LoVo (cell line): ENCODE measurements at places on chromosomes 7 and 10.
A peak's percentile ranks its signal among the peaks of the same experiment; 100 is the strongest.

GRCh38 chr7:121088870-121089269, 100.4 kb downstream of the CPED1 start:
- DNase-seq: no peak

GRCh38 chr10:106520698-106521097, 643.8 kb downstream of the SORCS1 start:
- DNase-seq: no peak

- DNase-seq: no peak
Observed at GRCh38 chr7:31046723-31047122, 5.4 kb upstream of the ADCYAP1R1 start.

DNA sequence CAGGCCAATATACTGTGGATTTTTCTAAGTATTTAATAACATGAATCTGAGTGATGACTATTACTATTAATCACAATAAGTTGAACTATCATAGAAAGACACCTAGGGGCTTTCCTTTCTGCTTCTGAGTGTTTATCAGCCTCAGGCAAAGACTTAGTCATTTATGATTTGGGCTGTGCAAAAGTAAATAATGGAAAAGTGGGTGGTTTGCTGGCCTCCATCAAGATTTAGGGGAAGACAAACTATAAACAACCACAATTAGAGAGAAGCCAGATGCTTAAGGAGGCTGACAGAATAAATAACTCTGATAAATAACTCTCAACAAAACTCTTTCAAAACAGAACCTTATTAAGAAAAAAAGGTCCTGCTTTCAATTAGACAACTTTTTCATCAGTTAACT, 64.7 kb downstream of the MACC1 start:
- no peak for DNase-seq

GRCh38 chr10:118783776-118784545, 29.2 kb upstream of the CACUL1 start:
- DNase-seq: no peak

GRCh38 chr10:114902151-114902550, 35.8 kb upstream of the TRUB1 start:
- DNase-seq: no peak

- DNase-seq: no peak
Observed at GRCh38 chr10:91146146-91146545, 74.3 kb upstream of the PCGF5 start.

DNA sequence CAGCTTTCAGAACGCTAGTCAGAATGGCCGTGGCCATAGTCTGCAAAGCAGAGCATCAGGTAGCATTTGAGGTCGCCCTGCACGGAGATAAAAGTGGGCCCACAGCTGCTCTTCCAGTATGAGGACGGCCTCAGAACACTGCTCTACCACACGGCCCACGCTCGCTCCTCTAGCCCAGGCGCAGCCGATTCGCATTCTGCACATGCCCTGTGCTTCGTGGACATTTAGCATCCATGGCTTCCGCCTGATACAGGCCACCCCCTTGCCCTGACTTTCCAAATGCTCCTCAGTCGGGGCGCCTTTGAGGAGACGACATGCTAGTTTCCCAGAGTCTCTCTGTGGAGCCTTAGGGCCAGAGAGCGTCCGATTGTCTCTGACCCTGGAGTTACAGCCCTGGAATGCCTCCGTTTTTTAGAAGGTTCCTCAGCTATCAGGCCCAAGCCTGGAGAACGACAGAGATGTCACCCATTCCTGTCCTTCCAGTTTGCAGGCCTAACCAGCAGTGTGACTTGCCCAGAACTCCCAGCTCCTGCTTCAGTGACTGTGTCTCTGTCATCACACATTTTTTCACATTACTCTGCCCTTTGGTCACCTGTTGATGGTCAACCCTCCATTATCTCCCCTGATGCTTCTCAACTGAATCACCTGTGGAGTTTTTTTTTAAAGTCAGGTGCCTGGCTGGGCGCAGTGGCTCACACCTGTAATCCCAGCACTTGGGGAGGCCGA, 14.3 kb downstream of the STRA8 start:
- no peak for DNase-seq

GRCh38 chr10:84333864-84334451, 5.6 kb downstream of the CCSER2 start:
- no peak for DNase-seq

DNA sequence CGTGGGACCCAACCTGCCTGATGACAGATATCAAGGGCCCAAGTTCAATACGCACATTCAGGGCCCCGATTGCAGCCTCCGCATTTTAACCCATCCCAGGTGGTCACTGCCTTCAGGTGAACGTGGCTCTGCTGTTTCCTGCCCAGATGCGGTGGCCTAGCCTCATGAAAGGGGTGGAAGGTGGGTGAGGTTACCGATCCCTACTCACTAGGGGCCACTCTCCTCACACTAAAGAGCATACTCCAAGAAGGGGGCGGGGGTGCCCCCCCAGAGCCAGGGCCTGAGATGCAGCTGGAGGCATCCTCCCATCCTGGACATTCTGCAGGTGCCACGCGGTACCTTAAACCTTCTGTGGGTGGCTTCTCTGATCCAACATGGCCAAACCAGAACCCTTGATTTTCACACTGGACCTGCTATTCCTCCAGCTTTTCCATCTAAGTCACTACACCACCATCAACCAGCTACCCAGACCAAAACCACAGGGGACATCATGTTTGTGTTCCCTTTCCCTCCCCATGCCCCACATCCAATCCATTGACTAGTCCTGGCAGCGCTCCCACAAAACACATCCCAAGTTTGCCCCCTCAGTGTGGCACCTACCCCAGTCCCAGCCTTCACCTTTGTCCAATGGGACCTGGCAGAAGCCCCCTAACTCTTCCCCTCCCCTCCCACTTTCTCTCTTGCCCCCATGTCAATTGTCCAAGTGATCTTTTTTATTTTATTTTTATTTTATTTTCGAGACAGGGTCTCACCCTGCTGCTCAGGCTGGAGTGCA, 30.0 kb downstream of the PRLHR start:
- no peak for DNase-seq

DNA sequence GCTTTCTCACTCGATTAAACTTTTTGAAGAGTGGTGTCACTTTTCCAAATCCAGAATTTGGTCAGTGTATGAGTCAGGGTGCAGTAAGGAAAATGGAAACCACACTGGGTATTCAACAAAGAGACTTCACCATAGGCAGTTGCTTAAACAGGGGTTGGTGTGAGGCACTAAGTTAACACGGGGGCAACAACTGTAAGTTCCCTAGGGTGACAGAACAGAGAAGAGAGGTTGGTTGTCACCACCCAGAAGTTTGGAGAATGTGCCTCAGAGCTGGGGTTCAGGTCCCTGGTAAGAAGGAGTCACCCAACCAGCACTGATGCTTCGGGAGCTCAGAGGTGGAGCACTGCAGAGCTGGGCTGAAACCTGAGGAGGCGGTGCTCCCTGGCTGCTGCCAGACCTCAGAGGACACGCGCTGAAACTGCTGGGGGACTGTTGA, 170.4 kb downstream of the ARID5B start:
- DNase-seq: no peak

DNA sequence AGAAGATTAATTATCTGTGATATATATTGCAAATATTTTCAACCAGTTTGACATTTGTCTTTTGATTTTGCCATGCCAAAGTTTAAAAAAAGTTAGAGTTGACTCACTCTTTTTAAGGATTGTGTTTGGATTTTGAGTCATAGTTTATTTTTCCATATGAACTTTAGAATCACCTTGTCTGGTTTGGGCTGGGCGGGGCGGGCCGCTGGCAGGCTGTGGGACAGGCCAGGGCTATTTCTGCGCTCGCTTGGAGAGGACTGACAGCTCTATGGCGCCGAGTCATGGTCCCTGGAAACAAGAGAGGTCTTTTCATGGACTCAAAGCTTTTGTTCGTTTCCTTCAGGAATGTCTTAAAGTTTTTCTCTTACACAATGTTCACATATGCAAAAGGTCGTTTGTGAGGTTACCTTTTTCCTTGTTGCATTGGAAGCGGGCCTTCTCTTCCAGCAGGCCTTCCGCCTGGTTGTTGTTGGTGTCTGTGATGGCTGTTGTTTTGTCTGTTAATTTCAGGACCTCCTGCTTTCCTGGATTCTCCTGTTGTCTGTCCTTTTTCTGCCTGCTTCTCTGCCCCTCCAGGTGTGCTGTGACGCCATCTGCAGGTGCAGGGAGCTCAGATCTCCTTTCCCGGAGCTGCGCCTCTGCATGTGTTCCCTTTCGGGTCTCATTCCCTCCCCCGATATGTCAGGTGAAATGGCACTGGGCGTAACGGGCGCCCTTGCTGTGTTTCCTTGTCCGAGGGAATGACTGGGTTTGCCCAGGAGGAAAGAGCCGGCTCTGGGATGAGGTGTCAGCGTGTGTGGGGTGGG, 53.8 kb downstream of the INPP5A start:
- peak; percentile 69 for DNase-seq

DNA sequence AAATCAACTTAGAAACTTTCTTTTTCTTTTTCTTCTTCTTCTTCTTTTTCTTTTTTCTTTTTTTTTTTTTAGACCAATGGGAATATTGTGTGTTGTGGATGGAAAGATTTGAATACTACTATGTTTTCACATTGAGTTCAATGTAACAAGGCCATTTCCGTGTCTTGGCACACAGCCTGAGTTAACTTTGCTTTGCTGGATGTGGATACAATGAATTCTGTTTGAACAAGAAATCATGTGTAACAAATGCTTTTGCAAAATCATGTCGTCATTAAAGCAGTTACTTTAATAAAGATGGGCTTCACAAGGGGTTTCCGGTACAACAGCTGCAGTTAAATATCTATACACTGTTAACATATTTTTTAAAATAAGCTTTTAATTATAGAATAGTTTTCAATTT, 13.5 kb upstream of the ENTPD1 start:
- DNase-seq: no peak

GRCh38 chr7:28033386-28033785, 147.2 kb downstream of the JAZF1 start:
- no peak for DNase-seq

- no peak for DNase-seq
Observed at GRCh38 chr10:98407017-98407743, 7.8 kb downstream of the PYROXD2 start.

- no peak for DNase-seq
Observed at GRCh38 chr7:66140924-66141323, 26.3 kb downstream of the CRCP start.

- DNase-seq: peak; percentile 35
Observed at GRCh38 chr10:117342641-117343040, 32.6 kb downstream of the PDZD8 start.

DNA sequence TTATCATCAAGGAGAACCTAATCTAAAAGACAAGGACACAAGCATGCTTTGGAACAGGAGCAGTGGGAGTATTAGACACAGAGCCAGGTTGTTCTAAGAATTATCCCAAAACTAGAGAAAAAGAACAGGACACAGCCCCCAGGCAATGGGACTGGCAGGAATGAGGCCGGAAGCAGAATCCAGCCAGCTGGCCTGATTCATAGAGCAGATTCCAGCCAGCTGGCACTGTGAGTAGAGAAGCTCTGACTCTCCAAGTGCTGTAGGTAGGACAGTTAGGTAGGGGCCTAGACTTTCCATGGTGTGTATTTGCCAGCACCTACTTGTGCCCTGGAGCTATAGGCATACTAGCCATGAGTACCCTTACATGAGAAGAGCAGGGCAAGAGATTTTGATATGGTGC, 13.3 kb upstream of the RAB18 start:
- DNase-seq: no peak

DNA sequence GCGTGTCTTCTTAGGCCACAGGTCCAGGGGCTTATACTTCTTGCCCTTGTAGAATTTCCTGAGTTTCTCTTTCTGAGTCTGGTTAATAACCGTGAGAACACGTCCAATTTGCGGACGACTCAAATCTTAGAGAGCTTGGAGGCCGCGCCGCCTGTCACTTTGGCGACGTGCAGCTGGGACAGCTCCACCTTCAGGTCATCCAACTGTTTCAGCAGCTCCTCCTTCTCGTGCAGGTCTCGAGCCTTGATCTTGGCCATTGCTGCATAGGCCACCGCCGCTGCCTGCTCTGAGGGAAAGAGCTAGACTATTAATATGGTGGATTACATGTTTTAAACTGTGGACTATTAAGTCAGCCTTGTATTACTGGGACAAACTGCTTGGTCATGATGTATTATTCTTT, 26.9 kb downstream of the EVX1 start:
- no peak for DNase-seq

DNA sequence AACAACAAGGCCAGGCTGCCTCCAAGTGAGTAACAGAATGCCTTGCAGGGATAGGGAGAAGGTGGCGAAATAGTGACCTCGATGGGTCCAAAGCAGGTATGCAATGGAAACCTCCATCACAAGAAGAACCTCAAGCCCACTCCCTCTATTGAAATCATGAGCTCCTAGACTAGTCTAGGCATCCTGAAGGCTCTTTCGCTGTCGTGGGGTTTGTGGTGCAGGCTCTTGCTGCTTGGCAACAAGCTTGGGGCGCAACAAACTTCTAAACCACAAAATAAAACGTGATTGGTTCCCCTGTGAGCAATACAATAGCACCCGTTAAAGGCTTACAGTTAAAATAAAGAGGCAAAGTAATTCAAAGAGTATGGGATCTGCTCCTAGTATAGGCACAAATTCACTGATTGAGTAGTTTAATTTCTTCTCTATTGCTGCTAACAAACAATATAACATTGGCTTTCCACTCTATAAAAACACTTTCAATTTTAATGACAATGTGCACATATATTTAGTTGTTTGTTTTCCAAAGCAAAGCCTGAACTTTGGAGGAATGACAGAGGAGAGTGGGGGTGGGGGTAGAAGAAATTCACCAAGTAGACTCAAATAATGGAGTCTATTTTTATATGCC, 64.1 kb downstream of the C10orf67 start:
- DNase-seq: no peak

DNA sequence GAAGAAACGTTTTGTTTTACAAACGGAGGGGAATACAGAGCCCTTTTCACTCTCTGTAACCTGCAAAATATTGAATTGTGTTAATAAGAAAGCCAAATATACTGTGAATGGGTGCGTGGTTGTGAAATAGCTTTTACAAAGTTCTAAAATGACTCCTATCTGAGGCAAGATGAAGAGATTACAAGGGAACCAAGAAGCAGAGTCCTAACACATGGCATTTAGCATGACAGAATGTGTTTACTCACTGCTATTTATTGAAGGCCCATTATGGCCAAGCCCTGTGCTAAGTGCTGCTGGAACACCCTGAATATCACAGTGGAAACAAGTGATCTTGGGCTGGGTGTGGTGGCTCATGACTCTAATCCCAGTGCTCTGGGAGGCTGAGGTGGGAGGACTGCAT, 12.9 kb downstream of the JCAD start:
- no peak for DNase-seq

DNA sequence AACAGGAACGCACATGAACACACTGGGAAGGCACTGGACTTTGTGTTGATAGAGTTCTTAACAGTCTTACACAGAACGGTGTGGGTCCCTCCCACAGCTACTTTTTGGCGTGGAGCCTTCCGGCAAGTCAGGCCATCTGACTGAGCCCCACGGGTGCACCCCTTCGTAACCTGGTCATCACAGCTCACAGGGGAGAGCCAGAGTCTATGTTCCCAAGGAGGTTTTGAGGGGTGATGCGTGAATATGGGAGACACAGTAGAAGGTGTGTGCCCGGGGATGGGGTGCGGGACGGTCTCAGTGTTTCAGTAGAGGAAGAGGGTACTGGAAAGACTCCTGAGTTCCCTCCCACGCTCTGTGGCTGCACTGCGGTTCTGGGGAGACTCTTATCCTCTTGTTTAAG, 291.7 kb downstream of the DNAJB6 start:
- DNase-seq: no peak
